Occipital lobe (tissue), 3 donors: ENCODE measurements at places on chromosomes 5 and 9.

DNA sequence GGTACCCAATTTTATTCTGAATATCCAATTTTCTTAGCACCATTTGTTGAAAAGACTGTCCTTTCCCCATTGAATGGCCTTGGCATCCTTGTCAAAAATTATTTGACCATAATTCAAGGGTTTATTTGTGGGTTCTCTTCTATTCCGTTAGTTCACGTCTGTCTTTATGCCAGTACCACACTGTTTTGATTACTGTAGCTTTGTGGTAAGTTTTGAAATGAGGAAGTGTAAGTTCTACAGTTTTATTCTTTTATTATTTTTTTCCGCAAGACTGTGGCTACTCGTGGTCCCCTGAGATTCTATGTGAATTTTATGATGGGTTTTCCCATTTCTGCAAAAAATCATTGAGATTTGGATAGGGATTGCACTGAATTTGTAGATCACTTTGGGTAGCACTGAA, 402.6 kb downstream of the PLK2 start:
- DNase-seq: no peak

GRCh38 chr5:76007904-76008303, 75.3 kb upstream of the SV2C start:
- DNase-seq: no peak

DNA sequence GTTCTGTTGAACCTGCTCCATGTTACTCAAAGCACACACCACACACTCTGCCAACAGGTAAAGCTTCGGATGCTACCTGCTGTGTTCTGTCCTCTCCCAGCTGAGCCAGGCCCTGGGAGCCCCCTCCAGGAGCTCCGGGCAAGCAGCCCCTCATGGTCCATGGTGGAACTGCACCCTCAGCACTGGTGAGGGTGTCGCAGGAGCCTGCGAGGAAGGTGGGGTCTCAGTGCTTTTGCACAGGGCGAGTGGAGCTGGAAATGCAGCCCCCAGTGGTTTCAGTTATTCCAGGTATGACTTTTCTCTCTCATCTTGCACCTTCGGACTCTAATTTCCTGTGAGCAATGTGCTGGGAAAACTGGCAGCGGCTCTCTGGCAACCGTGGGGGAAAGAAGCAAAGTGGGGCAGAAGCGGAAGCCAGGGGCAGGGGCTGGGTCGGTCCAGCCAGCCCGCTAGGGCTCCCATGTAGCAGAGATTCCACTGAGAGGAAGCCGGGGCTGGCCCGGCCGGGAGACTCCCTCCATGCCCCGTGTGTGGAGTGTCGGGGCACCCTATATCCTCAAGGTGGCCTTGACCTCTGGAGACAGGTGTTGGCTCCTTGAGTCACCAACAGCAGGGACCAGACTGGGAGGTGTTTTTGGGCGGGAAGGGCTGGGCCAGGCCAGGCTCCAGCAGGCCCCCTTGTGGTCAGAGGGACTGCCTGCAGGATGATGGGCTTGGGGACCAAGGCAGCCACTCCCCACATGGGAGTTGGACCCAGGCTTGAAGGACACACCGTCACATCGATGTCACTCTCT, 75.6 kb upstream of the PRSS3 start:
- no peak for DNase-seq

GRCh38 chr9:127123064-127123890, 842 bp upstream of the ANGPTL2 start:
- no peak for DNase-seq

DNA sequence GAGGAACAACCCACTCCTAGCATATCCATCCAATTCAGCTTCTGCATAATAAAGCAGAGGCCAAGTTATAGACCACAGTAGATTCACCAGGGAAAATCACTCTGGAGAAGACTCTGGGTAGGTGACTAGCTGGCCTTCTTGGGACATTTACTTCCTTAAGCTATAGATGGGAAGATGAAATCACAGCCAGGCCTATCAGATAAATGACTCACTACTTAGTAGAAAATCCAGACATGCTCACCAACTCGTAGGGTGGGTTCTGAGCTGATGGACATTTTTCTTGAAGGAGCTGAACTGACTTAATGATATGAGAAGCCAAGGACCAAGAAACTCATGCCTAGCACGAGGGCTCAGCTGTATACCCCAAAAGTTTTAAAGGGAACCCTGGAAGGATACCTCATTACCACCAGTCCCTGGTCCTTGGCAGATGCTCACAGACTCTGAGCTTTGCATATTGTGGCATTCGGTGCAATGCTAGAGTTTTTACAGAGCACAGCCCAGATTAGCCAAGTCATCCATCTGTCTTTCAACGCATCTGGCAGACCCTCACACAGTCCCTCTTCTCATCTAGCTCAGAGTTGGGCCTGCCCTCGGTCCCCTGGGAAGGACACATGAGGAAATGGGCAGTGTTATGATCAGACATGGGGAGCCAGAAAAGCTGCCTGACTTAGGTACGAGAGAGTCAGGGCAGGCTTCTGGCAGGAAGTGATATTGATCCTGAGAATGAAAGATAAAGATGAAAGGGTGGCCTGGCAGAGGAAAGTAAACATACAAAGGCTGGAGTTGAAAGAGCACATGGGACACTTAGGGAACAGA, 15.0 kb downstream of the ACSL6 start:
- no peak for DNase-seq

GRCh38 chr9:87149799-87150198, 202.5 kb upstream of the GAS1 start:
- no peak for DNase-seq

GRCh38 chr5:98513380-98513779, 260.1 kb upstream of the RGMB start:
- DNase-seq: no peak

- no peak for DNase-seq
These were observed 148.2 kb downstream of the C9orf50 start for GRCh38 chr9:129472651-129473102.

DNA sequence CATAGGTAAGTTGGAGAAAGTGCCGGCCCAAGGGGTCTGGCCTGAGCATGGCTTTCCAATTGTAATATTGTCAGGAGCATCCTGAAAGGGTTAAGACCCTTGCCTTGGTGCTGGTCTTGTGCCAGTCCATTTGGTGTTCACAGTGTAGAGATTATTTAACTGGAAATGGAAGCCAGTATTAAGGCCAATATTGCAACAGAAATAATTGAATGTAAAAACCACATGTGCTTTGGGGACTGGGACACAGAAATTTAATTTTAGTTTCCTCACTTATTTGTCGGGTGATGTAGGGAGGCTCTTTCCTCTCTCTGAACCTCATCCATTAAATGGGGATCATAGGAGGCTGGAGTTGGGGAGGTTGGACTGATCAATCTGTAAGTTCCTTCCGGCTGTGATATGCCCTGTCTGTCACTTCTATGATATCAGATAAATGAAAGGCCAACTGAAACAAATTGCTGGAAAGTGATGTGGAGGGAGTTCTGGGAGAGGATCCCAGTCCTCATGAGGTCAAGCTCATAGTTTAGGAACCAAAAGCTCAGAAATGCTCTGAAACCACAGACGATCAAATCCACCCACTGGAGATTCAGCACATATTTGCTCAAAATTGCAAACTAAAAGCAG, 54.8 kb upstream of the COL15A1 start:
- no peak for DNase-seq

DNA sequence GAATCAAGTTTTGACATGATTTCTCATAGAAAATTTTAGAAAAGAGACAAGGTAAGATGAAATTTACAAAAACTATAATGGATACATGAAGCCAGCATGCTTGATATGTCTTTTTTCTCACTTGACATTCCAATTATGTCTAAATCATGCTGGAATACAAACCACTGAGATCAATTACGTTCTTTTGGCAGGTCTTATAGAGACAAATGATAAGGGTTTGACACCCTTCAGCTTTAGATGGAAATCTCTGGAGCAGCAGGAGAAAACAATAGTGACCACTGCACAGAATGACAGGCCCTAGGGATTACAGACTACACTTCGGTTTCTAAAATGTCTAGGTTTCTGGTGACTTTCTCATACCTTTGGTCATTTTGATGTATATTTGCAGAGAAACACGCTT, 342.9 kb downstream of the TRPM3 start:
- DNase-seq: no peak

GRCh38 chr9:24602693-24603352, 57.1 kb upstream of the IZUMO3 start:
- DNase-seq: no peak

GRCh38 chr5:155504606-155505005, 491.1 kb downstream of the KIF4B start:
- no peak for DNase-seq

GRCh38 chr5:6236170-6236793, 142.1 kb downstream of the MED10 start:
- DNase-seq: no peak

- no peak for DNase-seq
These were observed 190.9 kb upstream of the FREM1 start for GRCh38 chr9:15101095-15101494.

DNA sequence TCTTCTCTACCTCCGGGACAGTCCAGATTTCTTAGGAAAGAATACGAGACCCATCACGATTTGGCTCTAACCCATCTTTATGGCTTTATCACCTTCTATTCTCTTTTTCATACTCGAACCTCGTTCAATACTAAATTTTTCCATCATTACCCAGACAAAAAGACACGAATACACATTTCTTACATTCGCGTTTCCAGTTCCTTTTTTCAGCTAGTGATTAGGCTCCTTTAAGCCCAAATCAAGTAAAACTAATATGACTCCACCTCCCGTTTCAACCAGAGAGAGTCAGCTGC, 506 bp downstream of the ZBTB6 start:
- DNase-seq: no peak

GRCh38 chr5:52065182-52065581, 681.9 kb downstream of the ISL1 start:
- DNase-seq: no peak

DNA sequence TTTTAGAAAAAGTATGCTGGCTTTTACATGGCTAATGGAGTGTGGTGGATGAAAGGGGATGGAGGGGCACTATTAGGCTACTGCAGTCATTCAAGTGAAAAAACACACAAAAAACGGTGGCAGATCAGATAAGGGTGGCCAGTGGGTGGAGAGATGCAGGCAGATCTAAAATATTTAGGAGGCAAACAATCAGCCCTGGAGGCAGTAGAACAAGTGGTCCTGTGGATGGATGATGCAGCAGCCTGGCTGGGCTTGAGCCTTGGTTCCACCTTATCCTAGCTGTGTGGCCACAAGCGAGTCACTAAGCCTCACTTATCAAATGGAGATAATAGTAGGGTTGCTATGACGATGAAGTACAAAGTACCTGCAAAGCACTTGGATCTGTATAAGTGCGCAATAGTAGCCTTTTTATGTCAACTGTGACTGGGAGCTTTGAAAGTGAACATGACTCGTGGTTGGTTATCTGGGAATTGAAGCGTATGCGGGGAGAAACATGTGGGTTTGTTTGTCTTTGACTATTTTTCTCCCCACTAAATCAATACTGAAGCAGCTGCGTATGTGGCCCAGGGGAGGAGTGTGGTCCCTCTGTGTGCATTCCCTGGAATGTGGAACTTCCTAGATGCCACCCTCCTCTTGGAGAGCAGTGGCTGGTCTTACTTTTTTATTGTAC, 20.2 kb downstream of the NSG2 start:
- no peak for DNase-seq

DNA sequence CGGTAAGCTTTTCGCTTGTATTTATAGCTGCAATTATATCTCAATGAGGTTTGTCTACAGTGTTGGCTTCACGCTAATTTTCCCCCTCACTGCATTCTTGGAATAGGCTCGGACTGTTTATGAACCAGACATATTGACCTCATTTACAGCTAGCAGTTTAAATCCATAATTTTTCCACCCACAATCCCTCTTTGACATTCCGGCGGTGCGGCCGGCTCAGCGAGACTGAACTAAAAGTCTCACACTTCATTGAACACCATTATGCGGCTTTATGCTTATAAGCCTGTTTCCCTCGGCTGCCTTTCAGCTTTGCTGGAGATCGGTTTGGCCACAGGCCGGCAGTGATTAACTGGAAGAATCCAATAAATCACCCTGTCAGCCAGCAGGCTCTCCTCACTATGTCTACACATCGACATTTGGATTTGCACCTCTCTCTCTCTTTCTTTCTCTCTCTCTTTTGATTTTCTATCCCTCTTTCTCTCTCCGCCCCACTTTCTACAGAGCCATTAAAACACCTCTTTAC, 315.0 kb upstream of the TLE4 start:
- DNase-seq: peak; percentile 3

GRCh38 chr9:134630393-134630790, 11.2 kb upstream of the COL5A1 start:
- DNase-seq: no peak

DNA sequence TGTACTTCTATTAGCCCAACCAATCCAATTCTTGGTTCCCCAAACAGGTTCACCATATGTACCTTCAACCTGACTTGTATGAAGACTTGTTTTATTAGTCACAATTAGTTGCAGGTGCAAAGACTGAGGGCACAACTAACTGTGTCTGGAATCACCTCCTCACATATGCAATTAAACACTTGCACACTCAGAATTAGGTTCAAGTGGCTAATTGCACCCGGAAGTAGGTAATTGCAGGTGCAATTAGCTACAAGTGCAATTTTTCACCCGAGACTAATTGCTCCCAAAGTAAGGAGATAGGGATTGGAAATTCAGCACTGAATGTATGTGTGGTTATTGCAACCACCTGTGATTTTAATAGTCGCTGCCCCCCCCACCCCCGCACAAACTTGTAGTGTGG, 338.9 kb downstream of the ZSWIM6 start:
- DNase-seq: no peak

DNA sequence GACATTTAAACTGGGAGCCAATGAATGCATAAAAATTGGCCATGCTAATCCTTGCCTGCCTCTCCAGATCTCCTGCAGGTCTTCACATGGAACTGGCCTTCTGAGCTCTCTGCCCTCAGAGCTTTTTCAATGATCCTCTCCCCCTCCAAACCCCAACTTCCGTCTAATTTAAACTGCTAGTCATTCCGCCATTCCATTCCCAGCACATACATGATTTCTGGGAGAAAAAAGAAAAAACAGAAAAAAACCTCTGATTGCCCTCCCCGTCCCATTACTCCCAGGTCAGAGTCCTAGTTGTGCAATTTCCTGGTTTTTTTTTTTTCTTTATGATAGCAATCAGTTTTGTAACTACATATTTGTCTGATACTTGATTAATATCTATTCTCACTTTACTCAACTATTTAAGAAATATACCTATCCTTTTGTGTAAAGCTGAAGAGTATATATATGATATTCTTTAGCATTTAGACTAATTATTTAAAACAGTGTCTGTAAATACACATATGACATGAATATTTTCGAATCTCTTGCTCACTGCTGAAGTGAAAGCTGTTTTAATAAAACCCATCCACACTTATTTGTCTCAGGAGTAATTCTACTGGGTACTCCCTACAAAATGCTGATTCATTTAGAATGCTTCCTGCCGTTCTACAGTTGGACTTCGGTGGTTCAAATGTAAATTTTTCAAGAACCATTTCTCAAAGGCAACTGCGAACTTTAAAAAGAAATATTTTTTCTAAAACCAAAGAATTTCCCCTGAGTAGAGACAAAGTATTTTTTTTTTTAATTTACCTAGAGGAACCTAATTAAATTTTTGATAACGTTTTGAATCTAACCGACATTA, 1.6 kb downstream of the HINT1 start:
- no peak for DNase-seq

DNA sequence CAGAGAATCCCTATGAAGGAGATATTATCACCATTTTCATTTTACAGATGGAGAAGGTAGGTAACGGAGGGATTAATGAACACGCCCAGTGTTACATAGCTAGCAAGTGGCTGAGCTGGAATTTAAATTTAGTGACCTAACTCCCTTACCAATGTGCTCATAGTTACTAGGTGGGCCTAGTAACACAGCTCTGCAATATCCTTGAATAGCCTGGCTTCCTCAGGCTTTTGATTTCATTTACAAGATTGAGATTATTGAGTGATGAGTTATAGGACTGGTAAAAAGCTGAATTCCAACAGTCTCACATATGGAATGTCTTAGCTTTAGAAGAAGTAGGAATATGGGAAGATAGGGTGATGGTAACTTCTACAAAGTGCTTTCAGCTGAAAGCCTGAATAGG, 336.3 kb upstream of the KIF2A start:
- no peak for DNase-seq
